ENCODE measurements at places on chromosomes 5 and 9. TPM values are rescaled to one million over a fixed set of nuclear protein-coding genes. Genes with fewer than 3 reads are reported as not detected.

GRCh38 chr9:35859310-35859989 is 10.8 kb downstream of the OR13J1 start:
- DNase-seq: no peak

- no peak for DNase-seq
Measured at GRCh38 chr5:138824924-138825863, 49.9 kb downstream of the LRRTM2 start.

- DNase-seq: peak; percentile 37
Measured at GRCh38 chr5:133610489-133611356, 1.6 kb downstream of the FSTL4 start.

GRCh38 chr9:114364134-114365041 is 23.4 kb downstream of the AKNA start:
- no peak for DNase-seq

DNA sequence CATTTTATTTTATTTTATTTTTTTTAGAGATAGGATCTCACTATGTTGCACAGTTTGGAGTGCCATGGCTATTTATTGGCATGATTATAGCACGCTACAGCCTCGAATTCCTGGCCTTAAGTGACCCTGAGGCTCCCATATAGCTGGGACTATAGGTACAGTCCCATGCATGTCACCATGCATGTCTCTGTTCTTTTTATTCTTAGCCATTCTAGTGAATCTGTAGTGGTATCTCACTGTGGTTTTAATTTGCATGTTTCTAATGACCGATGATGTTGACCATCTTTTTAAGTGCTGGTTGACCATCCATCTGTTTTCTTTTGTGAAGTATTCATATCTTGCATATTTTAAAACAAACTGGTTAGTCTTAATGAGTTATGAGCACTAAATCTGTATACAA is 76.1 kb downstream of the SLC44A1 start:
- no peak for DNase-seq

Gene AK8
- 0.64 TPM for polyA plus RNA-seq

GRCh38 chr9:123861086-123861755 is 68.7 kb downstream of the DENND1A start:
- no peak for DNase-seq

DNA sequence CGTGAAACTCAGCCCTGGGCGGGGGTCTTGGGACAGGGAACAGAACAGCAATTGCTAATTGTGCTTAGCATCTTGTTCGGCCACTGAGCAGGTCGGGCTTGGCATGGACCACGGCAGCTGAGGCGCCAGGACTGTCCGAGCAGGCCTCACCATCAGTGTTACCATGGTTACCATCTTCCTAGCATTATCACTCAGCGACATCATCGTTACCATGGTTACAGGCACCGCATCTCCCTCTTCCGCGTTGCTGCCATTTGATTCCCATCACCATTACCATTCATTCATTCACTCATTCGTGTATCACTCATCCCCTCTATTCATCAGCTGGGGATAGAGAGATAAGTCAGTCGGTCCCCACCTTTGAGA is 81.0 kb upstream of the ZBTB43 start:
- no peak for DNase-seq

DNA sequence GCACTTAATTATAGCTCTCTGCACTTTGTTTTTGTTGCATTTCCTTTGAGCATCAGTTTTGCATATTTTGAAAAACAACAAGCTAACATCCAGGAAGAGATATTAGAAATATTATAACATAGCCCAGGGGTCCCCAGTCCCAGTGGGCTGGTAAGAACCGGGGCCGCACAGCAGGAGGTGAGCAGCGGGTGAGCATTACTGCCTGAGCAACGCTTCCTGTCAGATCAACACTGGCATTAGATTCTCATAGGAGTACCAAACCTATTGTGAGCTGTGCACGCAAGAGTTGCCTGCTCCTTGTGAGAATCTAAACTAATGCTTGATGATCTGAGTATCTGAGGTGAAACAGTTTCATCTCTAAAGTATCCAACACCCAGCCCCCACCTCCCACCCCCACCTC is 675.9 kb upstream of the ZNF608 start:
- DNase-seq: no peak

- no peak for DNase-seq
Measured at GRCh38 chr5:179599566-179599965, 23.9 kb downstream of the HNRNPH1 start.

Gene SCGB3A2
- polyA plus RNA-seq: not detected

GRCh38 chr5:157888814-157889532 is 30.0 kb upstream of the CLINT1 start:
- no peak for DNase-seq

Gene ITGA1
- 41.2 TPM for polyA plus RNA-seq

DNA sequence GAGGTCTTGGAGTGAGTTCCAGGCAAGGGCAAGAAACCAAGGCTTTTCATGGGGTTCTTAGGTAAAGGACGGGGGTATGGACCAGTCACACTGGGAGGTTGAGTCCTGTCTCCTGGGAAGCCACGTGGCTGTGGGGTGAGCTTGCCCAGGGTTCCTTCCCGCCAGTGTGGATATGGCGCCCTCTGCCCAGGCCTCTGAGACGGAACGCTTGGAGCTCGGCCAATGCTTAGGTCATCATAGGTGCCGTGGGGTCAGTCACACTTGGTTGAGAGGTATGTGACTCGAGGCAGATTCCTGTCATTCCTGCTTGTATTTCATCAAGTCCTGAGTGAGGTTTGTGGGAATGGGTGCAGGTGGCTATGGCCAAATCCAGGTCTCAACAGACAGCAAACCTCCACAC is 46.2 kb downstream of the TENT4A start:
- no peak for DNase-seq

- peak; percentile 25 for DNase-seq
Measured at GRCh38 chr5:33362915-33363314, 77.8 kb upstream of the TARS1 start.

Gene SMIM33
- not detected for polyA plus RNA-seq

Gene CNTFR
- polyA plus RNA-seq: 1.2 TPM

Gene BASP1
- polyA plus RNA-seq: 59.1 TPM

Gene ZBED3
- polyA plus RNA-seq: 4.3 TPM

- DNase-seq: peak; percentile 93
Measured at GRCh38 chr9:97984188-97985057, 1.3 kb downstream of the ANP32B start.

Gene INSL6
- not detected for polyA plus RNA-seq

DNA sequence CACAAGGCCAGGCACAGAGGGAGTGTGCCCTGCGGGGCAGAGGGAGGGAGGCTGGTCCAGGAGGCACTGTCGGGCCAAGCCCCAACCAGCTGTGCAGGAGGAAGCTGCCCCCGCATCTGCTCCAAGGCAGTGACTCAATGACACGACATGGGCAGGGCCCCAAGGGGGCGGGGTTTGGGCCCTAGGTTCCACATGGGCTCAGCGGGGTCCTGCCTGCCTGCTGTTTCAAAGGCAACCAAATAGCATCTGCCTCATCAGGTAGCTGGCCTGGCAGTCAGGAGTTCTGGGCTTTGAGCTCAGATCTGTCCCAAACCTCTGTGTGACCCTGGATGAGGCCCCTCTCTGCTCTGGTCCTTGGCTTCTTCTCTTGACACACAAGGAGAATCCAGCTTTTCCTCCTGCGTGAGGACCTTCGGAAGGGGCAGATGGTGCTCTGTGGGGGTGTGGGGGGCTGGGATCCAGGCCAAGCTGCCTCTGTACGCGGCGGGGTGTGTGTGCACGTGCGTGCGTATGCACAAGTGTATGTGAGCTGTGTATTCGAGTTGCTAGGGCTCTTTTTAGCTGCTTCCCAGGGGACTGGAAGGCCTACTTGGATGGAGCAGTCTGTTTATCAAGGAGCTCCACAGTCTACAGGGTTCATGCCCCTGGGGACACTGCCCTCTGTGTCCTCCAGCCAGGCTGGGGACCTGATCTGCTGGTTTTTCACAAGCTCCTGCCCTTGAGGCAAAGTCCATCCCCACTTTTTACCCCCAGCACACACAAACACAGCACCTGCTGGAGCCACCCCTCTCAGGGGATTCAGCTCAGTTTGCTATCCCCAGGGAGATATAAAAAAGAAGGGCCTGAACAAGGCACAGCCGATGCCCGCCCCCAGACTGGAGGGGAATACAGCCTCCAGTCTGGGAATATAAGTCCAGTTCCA is 138.9 kb downstream of the RGS3 start:
- peak; percentile 81 for DNase-seq

DNA sequence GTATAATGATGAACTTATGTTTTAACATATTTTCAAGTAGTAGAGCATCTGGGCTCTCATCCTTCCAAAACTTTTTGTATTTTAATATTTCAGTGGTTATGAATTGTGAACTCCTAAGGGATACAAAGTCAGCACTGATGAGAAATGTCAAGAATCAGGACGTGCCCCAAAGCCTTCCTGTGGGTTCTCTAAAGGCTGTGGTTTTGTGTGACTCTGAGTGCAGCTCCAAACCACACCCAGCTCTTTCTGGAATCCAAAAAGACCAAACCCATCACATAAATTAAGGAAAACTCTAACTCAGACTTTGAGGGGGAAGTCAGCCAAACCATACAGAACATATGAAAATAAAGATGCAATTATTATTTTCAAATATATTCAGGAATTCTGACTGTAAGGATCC is 40.8 kb upstream of the SMU1 start:
- DNase-seq: no peak

Data from ovary (tissue), 10 donors.